ENCODE measurements at places on chromosomes 12 and 14.
A peak's percentile ranks its signal among the peaks of the same experiment; 100 is the strongest.

GRCh38 chr12:109529691-109530640 is 43.3 kb downstream of the MMAB start:
- no peak for DNase-seq

DNA sequence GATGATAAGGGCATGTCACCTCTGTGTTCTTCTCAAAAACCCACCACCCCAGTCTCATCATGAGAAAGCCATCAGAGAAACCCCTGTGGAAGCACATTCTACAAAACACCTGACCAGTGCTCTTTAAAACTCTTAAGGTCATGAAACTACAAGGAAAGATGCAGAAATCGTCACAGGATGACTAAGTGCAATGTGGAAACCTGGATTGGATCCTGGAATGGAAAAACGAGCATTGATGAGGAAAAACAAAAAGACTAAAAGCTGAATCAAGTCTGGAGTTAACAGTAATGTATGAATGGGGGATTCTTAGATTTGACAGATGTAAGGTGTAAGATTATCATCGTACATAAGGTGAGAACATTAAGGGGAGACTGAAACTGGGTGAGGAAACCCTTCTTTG is 211.0 kb downstream of the TBX5 start:
- DNase-seq: no peak

- DNase-seq: no peak
These were observed 104.5 kb downstream of the MYRFL start for GRCh38 chr12:69929531-69929930.

- peak; percentile 86 for DNase-seq
These were observed 3.9 kb downstream of the GZMH start for GRCh38 chr14:24605435-24606190.

DNA sequence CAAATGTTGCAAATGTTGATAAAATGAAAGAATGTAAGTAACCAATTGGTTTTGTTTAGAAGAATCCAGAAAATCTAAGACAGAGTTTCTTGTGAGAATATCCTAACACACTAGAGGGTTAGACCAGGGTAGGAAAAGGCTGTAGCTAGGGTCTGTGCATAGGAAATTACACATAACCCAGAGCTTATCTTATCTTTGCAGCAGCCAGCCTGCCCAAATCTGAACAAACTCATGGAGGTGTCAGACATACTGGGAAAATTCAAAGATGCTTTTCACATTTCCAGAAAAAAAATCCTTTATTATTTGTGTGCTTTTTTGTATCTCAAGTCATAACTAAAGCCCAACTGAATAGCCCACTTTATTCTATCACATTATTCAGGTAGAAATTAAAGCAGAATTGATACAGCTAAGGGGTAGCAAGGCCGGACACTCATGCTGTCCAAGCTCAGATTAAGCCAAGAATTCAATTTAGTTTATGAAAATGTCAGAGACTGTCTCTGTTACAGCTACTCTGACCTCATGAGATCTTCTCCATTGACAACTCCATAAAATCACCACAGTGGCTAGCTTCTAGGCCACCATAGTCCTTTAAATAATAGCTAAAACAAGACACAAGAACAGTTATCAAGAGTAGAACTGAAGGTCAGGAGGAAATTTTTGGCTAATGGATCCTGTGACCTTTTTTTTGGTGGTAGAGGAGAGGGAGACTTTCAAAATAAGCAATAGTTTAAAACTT is 169.6 kb upstream of the RASSF8 start:
- DNase-seq: no peak

DNA sequence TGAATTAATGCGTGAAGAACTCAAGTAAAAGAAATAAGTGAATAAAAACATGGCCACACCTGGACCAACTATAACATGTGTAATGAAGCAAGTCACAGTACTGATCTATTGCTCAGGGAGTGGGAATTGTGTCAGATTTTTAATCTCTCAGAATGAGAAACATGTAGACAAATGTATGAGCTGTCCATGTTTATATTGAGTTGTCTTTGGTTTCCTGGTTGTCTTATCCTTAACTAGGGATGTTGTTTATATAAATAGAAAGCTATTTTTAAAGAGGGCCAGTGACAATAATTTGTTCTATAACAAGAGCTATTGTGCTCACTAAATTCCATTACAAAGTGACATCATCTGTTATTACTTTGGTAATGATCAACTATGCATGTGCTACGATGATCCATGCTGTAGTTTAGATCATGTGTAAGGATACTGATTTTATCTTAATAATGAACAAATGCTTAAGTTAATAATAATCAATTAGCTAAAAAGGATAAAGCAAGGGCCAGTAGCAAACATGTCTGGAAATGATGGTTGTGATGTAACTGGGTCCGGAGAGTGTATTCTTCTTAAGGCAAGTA is 91.3 kb upstream of the RTL1 start:
- no peak for DNase-seq

- DNase-seq: no peak
These were observed 16.5 kb upstream of the OR10AD1 start for GRCh38 chr12:48219631-48220030.

DNA sequence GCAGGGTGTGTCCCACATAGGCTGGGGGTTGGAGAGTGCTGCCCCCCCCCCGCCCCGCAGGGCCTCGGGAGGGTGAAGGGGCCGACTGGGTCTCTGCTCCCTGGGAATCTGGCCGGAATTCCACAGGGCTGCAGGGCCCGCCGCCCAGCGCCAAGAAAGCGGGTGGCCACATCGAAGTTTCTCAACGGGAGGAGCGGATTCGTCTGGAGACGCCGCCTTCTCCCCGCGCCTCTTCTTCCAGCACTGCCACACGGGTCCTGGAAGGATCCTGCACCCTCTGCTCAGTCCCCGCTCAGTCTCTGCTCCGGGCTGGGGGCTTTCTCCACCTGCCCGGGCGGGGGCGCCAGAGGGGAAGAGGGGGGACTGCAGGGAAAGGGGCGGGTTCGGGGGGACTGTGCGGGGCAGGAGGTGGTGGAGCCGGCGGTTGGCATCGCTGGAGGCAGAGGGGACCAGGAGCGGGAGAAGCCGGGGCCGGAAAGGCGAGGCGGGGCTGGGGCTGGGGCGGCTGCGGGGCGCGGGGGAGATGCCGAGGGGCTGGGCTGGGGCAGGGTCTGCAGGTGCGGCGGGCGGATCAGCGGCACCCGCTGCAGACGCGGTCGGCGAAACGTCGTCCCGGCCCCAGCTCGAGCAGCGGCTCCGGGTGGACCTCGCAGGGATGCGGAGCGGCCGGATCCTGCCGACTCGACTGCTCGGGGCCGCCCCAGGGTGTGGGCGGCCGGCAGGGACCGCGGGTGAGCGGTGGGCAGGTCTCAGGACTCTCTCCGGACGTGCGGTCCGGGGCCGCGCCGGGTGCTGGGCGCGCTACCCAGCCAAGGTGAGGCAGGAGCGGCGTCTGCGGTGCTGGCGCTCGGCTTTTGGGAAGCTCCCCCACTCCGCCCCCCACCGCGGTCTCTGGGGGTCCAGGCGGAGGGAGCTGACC is 811.4 kb upstream of the TMEM132C start:
- no peak for DNase-seq

DNA sequence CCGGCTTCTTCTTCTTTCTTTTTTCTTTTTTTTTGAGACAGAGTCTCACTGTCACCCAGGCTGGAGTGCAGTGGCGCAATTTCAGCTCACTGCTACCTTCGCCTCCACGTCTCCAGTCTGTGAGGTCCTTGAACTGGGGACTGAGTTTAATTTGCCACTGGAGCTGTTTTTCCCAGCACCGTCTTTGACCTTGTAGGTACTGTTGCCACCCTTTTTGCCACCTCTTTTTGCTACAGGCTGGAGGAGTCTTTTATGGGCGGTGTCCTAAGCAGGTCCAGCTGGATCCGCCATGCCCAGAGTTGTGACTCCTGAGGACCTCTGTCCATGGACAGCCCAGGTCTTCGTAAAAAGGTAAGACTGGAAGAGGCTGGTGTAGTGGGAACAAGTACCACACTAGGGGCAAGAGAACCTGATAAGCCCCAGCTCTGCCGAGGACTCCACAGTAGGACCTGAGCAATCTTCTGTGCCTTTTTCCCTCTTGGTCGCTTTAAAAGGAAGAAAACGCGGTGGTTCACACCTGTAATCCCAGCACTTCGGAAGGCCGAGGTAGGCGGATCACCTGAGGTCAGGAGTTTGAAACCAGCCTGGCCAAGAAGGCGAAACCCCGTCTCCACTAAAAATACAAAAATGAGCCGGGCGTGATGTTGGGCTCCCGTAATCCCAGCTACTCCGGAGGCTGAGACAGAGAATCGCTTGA is 946 bp downstream of the RNU4-2 start:
- peak; percentile 78 for DNase-seq

DNA sequence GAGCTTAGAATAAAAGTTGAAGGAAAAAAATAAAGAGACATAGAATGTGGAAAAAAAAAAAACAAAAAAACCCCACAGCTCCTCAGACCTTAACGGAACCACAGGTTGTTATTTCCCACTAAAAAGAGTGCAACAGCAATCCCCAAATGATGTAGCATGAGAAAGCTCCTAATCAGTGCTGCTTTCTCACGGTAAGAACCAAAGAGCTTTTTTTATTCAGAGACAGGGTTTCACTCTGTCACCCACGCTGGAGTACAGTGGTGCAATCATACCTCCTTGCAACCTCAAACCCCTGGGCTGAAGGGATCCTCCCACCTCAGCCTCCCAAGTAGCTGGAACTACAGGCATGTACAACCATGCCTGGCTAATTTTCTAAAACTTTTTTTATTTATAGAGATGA is 13.3 kb downstream of the NDUFA12 start:
- DNase-seq: no peak

- DNase-seq: peak; percentile 79
These were observed 15.4 kb downstream of the PXN start for GRCh38 chr12:120249875-120250795.

DNA sequence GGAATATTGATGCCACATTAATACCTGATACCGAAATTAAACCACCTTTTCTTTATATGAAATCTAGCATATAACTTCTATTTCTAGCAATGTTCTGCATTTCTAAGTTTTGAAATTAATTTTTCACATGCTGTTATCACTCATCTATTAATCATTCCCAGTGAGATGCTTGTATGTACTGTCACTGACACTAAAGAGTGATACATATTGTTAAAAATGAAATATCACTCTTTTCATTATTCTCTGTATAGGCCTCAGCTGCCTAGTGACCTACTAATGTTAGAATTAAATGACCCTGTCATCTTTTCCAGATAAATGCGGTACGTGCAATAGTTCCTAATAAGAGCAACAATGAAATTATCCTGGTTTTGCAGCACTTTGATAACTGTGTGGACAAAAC is 49.7 kb upstream of the KCNH3 start:
- no peak for DNase-seq

- no peak for DNase-seq
These were observed 9.6 kb downstream of the PTPRB start for GRCh38 chr12:70627677-70628076.

GRCh38 chr12:104358353-104359003 is 54.9 kb downstream of the EID3 start:
- peak; percentile 85 for DNase-seq

GRCh38 chr12:132344601-132345000 is 15.2 kb upstream of the GALNT9 start:
- DNase-seq: no peak

DNA sequence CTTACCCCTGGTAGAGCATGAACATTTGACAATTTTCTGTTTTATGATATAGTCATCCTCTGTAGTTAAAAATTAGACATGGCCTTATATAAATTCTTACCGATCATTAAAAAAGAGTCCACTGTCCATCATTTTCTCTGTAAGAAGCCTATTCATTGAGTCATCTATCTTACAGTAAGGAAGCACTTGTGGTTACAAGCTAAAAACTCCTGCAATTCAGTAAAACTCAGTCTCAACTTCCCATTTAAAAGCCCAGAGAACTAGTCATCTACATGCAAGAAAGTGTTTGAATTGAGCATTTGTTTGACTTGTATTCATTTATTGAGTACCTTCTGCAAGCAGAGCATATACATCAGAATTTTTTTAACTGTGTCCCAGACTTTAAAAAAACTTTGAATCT is 63.3 kb downstream of the GTF2A1 start:
- DNase-seq: no peak

DNA sequence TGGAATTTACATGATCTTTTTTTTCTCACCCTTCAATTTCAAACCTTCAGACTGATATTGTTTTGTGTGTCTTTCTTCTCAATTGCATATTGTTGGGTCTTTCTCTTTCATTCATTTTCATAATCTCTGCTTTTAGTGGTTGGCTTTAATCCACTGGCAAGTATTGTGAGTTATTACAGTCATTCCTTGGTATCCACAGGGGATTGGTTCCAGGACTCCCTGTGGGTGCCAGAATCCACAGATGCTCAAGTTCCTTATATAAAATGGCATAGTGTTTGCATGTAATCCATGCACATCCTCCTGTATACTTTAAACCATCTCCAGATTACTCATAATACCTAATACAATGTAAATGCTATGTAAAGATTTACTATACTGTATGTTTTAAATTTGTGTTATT is 29.7 kb upstream of the PARP11 start:
- no peak for DNase-seq

DNA sequence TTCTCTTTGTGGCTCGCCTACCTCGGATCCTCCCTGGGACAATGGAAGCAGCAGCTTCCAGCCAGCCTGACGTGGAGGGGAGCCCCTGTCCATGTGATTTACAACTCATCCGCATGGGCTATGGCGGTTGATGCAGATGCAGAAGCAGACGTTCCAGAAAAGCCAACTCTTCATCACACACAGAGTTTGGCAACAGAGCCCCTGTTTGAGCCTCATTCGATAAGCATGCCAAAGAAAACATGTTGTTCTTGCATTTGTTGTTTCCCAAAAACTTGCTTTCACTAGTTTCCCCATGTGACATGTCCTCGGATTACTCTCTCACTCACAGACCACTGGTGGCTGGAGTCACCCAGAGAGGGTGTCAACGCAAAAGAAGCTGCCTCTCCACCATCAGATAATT is 16.4 kb upstream of the TC2N start:
- no peak for DNase-seq

DNA sequence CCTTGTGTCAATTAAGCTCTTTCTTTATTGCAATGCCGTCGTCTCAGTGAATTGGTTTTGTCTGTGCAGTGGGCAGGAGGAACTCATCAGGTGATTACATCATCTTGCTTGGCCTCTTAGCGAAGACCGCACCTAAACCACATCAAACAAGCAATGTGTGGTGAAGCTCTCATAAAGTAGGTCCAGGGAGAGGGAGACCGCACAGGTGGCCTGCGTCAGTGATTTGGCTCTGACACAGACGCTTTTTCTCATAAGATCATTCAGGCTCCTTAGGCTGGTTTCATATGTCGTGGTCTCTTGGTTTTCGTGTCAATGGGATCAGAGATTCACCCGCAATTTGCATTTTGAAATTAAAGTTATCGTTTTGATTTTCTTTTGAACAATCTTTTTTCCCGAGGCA is 6.7 kb upstream of the TESC start:
- peak; percentile 68 for DNase-seq

GRCh38 chr14:102262929-102263462 is 42.0 kb downstream of the MOK start:
- peak; percentile 34 for DNase-seq

All from activated effector memory CD4-positive, alpha-beta T cell treated with anti-CD3 and anti-CD28 coated beads, Interleukin-2, amount 50 U/mL, for 16 hours (primary cell).